ENCODE measurements at places on chromosomes 16 and 17. TPM values are rescaled to one million over a fixed set of nuclear protein-coding genes. Genes with fewer than 3 reads are reported as not detected.

OTOA gene
- total RNA-seq = 0.23 TPM

- no peaks in the 10 kb centered on the region for H3K4me1 ChIP-seq
- no peak overlapping the region for H3K27ac ChIP-seq
- DNase-seq = no peak
- no peaks in the 10 kb centered on the region for H3K27me3 ChIP-seq
These were observed 86.0 kb upstream of the KIF2B start for GRCh38 chr17:53736516-53737240.

DNA sequence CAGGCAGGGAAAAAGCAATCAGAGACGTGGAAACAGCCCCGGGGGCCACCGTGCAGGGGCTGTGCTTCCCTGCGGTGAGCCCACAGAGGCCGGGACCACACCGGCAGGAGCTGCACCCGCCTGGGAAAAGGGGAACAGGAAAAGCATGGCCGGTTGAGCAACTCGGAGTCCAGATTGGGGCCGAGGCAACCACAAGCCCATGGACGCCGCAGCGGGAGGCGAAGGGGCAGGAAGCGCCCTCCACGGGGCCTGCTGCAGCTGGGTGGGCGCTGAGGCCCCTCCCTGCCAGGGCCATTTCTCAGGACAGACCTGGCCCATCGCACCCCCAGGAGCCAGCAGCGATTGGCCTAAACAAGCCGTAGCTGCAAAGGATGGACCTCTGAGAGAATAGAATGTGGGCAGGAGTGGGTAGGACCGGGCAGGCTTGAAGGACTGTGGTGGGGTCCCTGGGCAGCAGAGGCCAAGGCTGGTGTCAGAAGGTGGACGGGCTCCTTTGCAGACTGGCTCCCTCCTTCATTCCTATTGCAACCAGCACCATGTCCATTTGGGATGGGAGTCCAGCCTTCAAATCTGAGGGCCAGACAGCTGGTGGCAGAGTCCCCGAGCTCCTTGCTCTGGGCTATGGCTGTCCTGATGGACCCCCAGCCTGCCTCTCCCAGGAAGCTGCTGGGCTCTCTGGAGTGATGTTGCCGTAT, 30.4 kb downstream of the COX4I1 start:
- no peaks in the 10 kb centered on the region for H3K27me3 ChIP-seq
- H3K4me3 ChIP-seq = no peak overlapping the region
- DNase-seq = no peak

GRCh38 chr17:39196241-39196807, 1.1 kb downstream of the CACNB1 start:
- H3K27me3 ChIP-seq = no peaks in the 10 kb centered on the region
- peaks cover 3% of the 10 kb centered on the region for H3K4me1 ChIP-seq
- no peak overlapping the region for H3K27ac ChIP-seq
- DNase-seq = no peak

DNA sequence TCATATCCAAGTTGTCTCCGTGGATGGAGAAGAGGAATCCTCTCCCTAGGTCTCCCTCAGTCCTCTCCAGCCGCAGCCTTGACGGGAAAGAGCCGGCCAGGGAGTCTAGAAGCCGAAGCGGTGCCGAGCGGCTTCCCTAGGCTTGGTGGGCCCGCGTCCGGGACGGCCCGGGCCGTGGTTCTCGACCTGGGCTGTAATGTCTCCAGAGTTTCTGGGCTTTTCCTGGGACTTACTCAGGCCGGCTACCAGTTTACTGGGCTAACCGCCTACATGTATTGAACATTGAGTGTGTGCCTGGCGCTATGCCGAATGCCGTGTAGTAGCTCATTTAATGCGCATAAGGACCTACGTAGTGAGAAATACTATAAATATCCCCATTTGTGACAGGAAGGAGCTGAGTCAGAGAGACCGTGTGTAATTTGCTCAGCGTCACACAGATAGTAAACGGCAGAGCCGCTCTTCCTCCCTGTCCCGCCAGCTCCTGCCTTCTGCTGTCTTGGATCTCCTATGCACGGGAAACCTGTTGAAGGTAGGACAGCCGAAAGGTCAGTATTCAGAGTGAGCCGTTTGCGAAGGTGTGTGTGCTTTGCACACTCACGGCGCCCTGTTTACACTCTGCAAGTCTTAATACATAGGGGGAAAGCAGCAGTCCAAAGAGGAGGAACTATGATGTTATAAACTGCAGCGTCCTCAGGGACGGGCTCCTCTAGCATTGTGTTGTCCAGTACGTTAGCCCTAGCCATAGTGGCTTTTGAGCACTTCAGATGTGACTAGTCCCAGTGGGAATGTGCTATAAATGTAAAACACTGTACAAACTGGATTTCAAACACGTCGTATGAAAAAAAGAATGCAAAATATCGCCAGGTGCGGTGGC, 723 bp upstream of the SPAG5 start:
- no peaks in the 10 kb centered on the region for H3K4me1 ChIP-seq
- peak overlapping the region; percentile 59 for H3K4me3 ChIP-seq
- peak; percentile 84 for DNase-seq
- H3K36me3 ChIP-seq = peaks cover 2% of the 10 kb centered on the region

Data from lung (tissue), 17 donors.